ENCODE measurements at places on chromosomes 1 and 21.

DNA sequence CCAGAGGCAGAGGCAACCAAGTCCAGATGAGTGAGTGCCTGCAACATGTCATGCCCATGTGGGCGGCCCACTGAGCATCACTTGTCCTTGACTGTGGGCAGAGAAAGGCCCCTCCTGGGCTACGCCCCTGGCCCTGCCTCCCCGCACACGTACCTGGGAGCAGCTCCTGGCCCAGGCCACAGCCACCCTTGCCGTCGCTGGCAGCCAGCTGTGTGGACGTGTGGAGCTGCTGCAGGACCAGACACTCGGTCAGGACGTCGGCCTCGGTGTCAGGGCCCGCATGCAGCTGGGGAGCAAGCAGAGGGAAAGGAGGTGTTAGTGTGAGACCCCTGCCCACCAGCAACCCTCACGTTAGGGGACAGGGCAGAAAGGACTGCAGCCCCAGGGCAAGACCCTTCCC lies 61.3 kb downstream of the DMRTB1 start:
- no peak for DNase-seq

GRCh38 chr1:29383746-29384371 lies 147.5 kb downstream of the PTPRU start:
- no peak for DNase-seq

GRCh38 chr1:76005765-76006164 lies 68.8 kb upstream of the ST6GALNAC3 start:
- DNase-seq = no peak

DNA sequence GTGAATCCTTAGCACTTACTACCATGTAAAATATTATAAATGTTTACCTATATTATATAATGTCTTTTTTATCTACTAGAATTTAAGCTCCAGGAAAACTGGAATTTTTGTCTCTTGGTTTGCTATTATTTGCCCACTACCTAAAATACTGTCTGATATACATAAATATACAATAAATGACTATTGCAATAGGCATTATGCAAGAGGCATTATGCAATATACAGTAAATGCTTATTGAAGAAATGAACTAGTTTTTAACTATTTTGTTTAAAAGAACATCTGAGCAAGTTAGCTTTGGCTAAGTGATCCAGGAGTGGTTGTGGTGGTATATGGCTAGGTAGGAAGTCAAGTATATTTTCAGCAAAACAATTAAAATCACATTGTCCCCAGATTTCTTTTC lies 640.2 kb upstream of the PKN2 start:
- no peak for DNase-seq

GRCh38 chr1:24952413-24952841 lies 22.4 kb upstream of the RUNX3 start:
- DNase-seq = no peak
